ENCODE measurements at places on chromosomes 1 and 21.
A peak's percentile ranks its signal among the peaks of the same experiment; 100 is the strongest.

- H3K27ac ChIP-seq: no peak overlapping the region
- DNase-seq: no peak
- no peaks in the 10 kb centered on the region for H3K4me1 ChIP-seq
- no peaks in the 10 kb centered on the region for H3K36me3 ChIP-seq
- H3K4me3 ChIP-seq: no peak overlapping the region
These were observed 7.9 kb downstream of the PLA2G2D start for GRCh38 chr1:20111452-20111851.

GRCh38 chr1:158176399-158176798 is 4.3 kb upstream of the CD1D start:
- no peak overlapping the region for H3K27ac ChIP-seq
- no peaks in the 10 kb centered on the region for H3K4me1 ChIP-seq
- no peaks in the 10 kb centered on the region for H3K36me3 ChIP-seq
- H3K27me3 ChIP-seq: peaks cover 16% of the 10 kb centered on the region

- H3K4me3 ChIP-seq: no peak overlapping the region
- H3K27ac ChIP-seq: no peak overlapping the region
- H3K36me3 ChIP-seq: no peaks in the 10 kb centered on the region
These were observed 33.2 kb upstream of the BSDC1 start for GRCh38 chr1:32427264-32427963.

GRCh38 chr1:162626761-162627160 is 5.5 kb upstream of the DDR2 start:
- no peak overlapping the region for H3K27ac ChIP-seq
- H3K4me3 ChIP-seq: no peak overlapping the region
- H3K27me3 ChIP-seq: no peaks in the 10 kb centered on the region
- DNase-seq: no peak
- no peaks in the 10 kb centered on the region for H3K4me1 ChIP-seq

DNA sequence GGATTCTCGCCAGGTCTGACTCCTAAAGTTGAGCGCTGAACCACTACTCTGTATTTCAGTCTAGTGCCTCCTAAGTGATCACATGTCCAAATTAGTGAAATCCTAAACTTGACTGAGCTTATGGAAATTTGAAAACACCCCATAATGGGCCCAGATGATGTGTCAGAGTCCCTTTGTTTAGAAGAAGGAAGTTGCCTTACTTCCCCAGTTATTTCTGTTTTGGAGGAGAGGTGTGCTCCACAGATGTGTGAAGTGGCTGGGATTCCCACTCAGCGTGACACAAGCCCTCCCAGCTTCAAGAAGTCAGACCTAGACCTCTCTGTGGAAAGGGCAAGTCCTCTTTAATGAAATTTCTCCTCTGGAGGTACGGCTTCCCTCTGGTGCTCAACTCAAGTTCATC is 188.8 kb downstream of the TTLL7 start:
- no peak for DNase-seq
- no peak overlapping the region for H3K4me3 ChIP-seq
- H3K27me3 ChIP-seq: no peaks in the 10 kb centered on the region

GRCh38 chr21:40964691-40965090 is 117.7 kb upstream of the DSCAM start:
- no peak for DNase-seq
- no peak overlapping the region for H3K4me3 ChIP-seq
- H3K27ac ChIP-seq: no peak overlapping the region
- H3K36me3 ChIP-seq: no peaks in the 10 kb centered on the region

DNA sequence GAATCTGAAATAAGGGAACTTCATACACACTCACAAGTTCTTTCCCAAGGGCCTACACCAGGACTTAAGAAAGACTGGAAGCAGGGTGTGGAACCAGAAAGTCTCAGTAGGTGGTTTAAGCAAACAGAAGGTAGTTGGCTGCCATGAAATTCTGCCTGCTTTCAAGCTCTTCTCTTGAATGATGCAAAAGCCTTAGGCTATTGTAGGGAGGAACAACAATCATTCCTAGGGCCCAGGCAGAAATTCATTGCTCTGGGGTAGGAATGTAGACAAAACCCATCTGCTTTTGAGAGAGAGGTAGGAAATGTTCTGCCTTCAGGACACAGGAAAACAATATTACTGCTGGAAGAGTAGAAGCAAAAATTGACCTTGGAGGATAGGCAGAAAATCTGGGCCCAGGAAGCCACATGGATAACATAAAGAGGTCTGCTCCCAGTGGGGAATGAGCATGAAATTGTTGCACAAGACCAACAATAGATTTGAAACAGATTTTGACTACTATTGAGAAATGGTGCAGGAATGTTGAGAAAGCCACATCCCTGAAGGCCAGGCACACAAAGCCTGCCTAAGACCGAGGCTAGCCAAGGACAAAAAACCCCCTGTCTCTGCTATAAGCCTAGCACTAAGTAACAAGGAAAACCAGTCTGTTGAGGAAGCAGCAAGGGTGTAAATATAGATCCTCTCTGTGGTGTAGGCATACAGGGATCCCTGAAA is 22.7 kb upstream of the SFT2D2 start:
- DNase-seq: no peak
- H3K4me1 ChIP-seq: no peaks in the 10 kb centered on the region
- peaks cover 19% of the 10 kb centered on the region for H3K36me3 ChIP-seq
- no peak overlapping the region for H3K4me3 ChIP-seq
- H3K27me3 ChIP-seq: no peaks in the 10 kb centered on the region
- H3K27ac ChIP-seq: no peak overlapping the region

GRCh38 chr1:190126728-190127127 is 350.9 kb downstream of the BRINP3 start:
- no peak overlapping the region for H3K4me3 ChIP-seq
- no peak overlapping the region for H3K27ac ChIP-seq
- no peak for DNase-seq

GRCh38 chr1:64757213-64757612 is 12.3 kb downstream of the RAVER2 start:
- H3K4me3 ChIP-seq: no peak overlapping the region
- peak overlapping the region; percentile 48 for H3K27ac ChIP-seq
- no peaks in the 10 kb centered on the region for H3K36me3 ChIP-seq
- H3K4me1 ChIP-seq: no peaks in the 10 kb centered on the region
- no peak for DNase-seq

DNA sequence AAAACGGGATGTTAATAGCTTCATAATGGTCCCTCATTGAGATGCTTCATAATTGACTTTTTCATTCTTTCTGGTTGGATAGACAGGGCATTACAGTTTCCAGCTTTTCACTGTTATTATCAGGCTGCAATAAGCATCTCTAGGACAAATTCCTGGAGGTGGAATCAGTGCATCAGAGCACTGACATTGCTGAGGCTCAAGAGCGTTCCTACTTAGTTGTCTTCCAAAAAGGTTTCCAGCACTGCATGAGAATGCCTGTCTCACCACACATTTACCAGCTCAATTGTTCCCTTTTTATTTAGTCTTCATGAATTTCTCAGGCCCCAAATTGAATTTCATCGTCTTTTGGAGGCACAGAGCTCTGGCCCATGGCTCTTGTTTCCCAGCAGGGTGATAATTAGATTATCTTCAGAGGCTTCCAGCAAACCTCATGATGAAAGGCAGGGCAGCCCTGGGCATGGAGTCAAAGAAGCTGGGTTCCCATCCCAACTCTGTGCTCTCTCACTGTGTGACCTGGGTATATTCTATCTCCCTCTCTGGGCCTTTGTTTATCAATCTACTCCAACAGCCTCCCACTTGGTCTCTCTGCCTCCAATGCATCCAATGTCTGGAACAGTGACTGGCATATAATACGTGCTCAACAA is 451.4 kb downstream of the PTPRU start:
- H3K4me3 ChIP-seq: no peak overlapping the region
- H3K36me3 ChIP-seq: no peaks in the 10 kb centered on the region
- no peak for DNase-seq

GRCh38 chr1:209080170-209080781 is 503.2 kb upstream of the CAMK1G start:
- no peak overlapping the region for H3K4me3 ChIP-seq
- no peaks in the 10 kb centered on the region for H3K36me3 ChIP-seq
- H3K4me1 ChIP-seq: no peaks in the 10 kb centered on the region
- H3K27ac ChIP-seq: no peak overlapping the region

GRCh38 chr1:243420946-243421685 is 165.3 kb downstream of the SDCCAG8 start:
- no peaks in the 10 kb centered on the region for H3K36me3 ChIP-seq
- no peak overlapping the region for H3K27ac ChIP-seq
- DNase-seq: no peak
- H3K4me3 ChIP-seq: no peak overlapping the region
- H3K4me1 ChIP-seq: peaks cover 11% of the 10 kb centered on the region
- no peaks in the 10 kb centered on the region for H3K27me3 ChIP-seq

- no peak overlapping the region for H3K4me3 ChIP-seq
- H3K36me3 ChIP-seq: no peaks in the 10 kb centered on the region
- DNase-seq: no peak
- H3K27me3 ChIP-seq: no peaks in the 10 kb centered on the region
- H3K4me1 ChIP-seq: no peaks in the 10 kb centered on the region
- no peak overlapping the region for H3K27ac ChIP-seq
These were observed 233.5 kb downstream of the TRABD2B start for GRCh38 chr1:47763591-47764171.

DNA sequence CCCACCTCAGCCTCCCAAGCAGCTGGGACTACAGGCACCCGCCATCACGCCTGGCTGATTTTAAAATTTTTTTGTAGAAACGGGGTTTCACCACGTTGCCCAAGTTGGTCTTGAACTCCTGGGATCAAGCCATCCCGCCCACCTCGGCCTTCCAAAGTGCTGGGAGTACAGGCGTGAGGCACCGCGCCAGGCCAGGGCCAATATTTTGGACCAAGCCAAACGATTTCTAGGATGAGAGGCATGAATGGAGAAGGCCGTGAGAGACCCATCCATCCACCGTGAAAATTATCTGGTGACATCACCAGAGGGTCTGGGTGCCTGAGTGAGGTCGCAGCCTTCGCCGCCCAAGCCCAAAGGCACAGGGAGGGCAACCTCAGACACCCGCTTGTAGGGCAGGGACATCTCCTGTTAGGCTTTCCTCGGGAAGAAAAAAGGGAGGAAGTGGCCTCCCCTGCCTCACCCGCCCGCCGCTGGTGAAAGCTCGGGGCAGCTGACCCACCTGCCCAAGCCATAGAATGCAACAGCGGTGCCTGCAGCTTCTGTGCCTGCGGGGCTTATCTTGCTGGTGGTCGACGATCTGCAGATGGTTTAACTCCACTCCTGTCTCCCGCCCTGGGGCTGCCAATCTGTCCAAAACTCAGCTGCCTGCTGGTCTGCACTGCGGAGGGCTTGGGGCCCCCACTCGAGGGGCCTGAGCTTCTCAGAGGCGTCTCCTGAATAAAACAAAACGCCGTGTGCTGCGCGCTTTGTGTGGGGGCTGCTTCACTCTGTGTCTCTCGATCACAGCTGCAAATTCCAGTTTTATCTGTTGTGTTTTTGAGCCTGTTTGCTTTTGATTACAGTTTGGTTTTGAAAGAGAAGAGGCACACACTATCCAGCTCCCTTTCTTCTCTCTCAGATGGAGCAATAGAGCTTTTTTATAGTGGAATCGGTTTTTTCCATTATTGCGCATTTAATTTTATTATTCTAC is 85.8 kb downstream of the MRPS6 start:
- no peaks in the 10 kb centered on the region for H3K36me3 ChIP-seq
- no peak overlapping the region for H3K4me3 ChIP-seq
- H3K27me3 ChIP-seq: no peaks in the 10 kb centered on the region
- no peaks in the 10 kb centered on the region for H3K4me1 ChIP-seq
- DNase-seq: no peak

DNA sequence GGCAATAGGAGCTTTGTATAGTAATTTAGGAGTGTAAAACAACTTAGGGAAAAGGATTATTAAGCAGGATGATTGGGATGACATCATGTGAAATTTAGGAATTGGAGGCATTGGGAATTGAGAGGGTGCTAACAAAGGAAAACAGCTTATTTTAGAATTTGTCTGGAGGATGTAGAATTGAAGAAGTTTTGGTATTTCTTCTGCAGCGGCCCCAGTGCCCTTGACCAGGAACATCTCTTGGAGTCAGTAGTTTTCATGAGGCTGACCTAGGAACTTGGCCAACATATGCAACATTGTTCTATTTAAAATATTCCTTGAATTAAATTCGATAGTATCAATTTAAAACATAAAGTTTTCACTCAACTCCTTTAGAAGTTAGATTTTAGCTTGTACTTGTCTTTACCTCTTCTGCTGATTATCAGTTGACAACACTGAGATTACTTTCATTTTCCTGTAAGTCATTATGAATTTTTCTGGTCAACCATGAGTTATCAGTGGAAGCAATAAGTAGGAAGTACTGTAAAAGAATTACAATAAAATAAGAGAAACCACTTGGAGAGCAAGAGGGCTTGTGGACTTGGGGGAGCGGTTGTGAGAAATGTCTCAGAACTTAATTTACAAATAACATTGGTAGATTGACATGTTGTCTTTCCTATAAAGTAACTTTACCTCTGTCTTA is 52.8 kb downstream of the DYRK1A start:
- H3K27ac ChIP-seq: no peak overlapping the region
- H3K36me3 ChIP-seq: no peaks in the 10 kb centered on the region
- DNase-seq: no peak
- no peaks in the 10 kb centered on the region for H3K27me3 ChIP-seq
- peaks cover 40% of the 10 kb centered on the region for H3K4me1 ChIP-seq
- H3K4me3 ChIP-seq: no peak overlapping the region

DNA sequence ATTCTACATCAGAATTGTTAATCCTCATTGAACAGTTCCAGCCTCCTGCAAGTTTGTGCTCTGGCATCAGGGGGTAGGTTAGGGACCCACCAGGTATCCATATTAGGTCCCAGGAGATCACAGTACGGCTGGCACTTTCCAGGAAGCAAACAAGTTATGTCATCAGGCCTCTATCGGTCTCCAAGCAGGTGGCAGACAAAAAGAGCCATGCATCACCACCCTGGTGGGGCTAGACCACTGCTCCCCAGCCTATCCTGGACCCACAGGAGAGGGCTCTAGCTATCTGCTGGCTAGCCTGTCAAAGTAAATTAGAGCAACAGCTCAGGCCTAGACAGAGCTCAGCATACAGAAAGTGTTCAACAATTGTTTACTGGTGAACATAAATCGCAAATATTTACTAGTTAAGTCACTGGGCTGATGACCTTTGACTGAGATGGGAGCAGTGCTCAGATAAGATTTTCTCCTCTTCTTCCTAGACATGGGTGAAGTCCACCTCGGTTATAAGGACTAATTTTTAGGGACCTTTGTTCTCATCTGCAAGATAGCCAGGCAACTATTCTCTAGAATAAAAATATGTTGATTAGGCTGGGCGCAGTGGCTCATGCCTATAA is 6.4 kb downstream of the NUAK2 start:
- no peaks in the 10 kb centered on the region for H3K27me3 ChIP-seq
- H3K27ac ChIP-seq: no peak overlapping the region
- H3K36me3 ChIP-seq: peaks cover 16% of the 10 kb centered on the region
